ENCODE measurements at places on chromosomes 16 and 17. TPM values are rescaled to one million over a fixed set of nuclear protein-coding genes. Genes with fewer than 3 reads are reported as not detected.

Gene KRT17
- 134 TPM for total RNA-seq

Gene PRDM7
- not detected for total RNA-seq

Gene MYH1
- not detected for total RNA-seq

Gene SEC14L5
- total RNA-seq, result not detected

DNA sequence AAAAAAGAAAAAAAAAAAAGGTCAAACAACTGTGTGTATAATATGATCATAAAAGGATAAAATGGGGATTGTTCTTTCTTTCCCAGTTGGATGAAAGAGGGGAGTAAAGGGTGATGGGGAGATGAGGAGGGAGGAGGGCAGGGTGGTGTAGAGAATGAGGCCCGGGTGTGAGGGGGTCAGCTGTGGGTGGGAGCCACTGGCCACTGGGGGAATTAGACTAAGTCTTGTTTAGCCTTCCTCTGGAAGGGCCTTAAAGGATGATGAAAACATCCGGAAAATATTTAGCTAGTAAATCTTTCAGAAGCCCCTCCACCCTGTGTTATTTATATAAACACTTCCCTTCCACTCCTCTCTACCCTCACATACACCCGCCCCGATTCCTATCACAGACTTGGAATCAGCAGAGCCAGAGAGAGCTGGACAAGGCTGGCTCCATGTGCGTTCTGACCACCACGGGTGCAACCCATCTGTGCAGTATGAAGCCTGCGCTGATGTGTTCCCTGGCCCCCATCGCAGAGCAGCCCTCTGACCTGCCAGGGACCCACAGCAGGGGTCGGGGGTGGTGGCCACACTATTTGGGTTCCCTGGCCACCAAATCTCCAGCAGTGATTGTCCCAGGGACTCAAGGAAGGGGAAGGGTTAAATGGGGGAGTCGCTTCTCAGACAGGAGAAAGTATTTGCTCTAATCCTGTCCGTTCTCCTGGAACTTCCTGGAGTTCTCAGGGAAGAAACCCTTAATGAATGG, 72.7 kb downstream of the GAS7 start:
- no peak for DNase-seq

DNA sequence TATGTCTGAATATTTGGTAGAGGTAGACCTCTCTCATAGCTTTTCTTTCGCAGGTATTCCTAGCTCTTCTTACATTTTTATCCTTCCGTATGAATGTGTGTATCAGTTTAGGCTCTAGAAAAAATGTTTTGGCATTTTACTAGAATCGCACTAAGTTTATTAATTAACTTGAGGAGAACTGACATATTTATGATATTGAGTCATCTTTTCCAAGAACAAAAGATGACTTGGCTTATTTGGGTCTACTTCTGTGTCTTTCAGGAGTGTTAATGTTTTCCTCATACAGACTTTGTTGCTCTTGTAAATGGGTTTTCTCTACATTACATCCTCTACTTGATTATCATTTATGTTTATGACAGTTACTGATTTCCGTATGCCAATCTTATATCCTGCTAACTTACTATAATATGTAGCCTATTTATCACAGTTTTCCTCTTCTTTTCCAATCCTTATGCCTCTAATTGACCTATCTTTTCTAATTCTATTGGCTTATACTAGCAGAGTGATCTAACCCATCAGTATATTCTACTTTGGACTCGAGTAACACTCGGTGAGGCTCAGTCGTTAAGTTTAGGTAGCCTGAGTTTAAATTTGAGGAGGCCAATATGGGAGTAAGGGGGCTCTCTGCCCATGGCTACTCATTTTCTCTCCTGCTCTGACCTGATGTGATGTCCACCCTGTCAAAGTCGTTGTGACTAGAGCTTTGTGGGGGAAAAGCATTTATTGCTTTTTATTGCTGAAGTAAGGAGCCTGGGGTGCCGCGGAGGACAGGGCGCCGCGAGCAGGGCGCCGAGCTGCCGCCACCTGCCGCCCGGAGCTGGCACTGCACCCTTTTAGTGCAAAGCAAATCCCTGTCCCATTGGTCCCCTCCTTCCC, 20.0 kb downstream of the ST6GALNAC1 start:
- DNase-seq, result peak; percentile 86

GRCh38 chr16:77480681-77481315, 46.0 kb upstream of the ADAMTS18 start:
- DNase-seq, result no peak

Data from SJCRH30 (cell line).